Activated CD8-positive, alpha-beta T cell treated with anti-CD3 and anti-CD28 coated beads for 36 hours (primary cell): ENCODE measurements at places on chromosomes 6 and 20. TPM values are rescaled to one million over a fixed set of nuclear protein-coding genes. Genes with fewer than 3 reads are reported as not detected.

CST2 gene
- total RNA-seq: not detected

SNX21 gene
- 1.7 TPM for total RNA-seq

ADGB gene
- total RNA-seq: not detected

MICAL1 gene
- total RNA-seq: 17.7 TPM

HS3ST5 gene
- not detected for total RNA-seq

DNA sequence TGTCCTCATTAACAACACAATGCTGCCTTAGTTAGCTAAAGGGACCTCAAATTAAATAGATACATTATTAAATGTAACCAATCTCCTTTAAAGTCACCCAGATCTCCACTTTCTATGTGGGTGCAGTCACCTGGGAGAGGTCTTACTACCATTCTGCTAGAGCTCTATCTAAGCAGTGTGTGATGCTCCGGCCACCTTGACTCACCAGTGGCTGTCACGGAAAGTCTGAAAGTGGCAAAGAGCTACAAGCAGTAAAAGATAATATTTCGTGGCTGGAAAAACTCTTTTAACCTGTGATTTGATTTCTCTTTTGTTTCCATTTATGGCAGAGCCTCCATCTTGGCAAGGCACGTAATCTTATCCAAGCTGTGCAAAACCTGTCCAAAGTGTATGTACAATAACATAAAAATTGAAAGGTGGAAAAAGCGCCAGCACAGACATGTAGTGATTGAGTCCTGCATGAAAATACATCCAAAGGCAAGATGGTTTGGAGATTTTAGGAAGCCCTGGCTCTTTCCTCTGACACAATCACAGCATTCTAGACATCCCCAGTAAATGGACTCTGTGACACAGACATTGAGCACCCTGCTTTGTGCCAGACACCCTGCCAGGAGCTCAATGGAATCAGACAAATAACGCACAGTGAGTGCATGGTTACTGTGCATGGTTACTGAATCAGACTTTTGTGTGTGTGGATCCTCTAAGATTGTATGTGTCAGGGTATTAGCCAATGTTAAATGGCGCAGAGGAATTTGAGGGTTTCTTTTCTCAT lies 116.6 kb downstream of the ADAT2 start:
- H3K36me3 ChIP-seq: peaks cover 2% of the 10 kb centered on the region
- no peaks in the 10 kb centered on the region for H3K27me3 ChIP-seq
- peak; percentile 43 for DNase-seq
- no peak overlapping the region for H3K27ac ChIP-seq
- H3K4me1 ChIP-seq: peaks cover 9% of the 10 kb centered on the region

- H3K4me3 ChIP-seq: no peak overlapping the region
- no peak for DNase-seq
- peaks cover 3% of the 10 kb centered on the region for H3K36me3 ChIP-seq
- H3K4me1 ChIP-seq: peaks cover 17% of the 10 kb centered on the region
- H3K27ac ChIP-seq: no peak overlapping the region
- H3K27me3 ChIP-seq: peaks cover 2% of the 10 kb centered on the region
These were observed 2.3 kb upstream of the ZNF165 start for GRCh38 chr6:28078050-28078449.

TMEM170B gene
- total RNA-seq: 1.8 TPM

GRCh38 chr6:39419607-39420006 lies 97.1 kb upstream of the KCNK16 start:
- H3K4me1 ChIP-seq: no peaks in the 10 kb centered on the region
- H3K4me3 ChIP-seq: no peak overlapping the region
- no peak overlapping the region for H3K27ac ChIP-seq
- H3K27me3 ChIP-seq: no peaks in the 10 kb centered on the region
- H3K36me3 ChIP-seq: no peaks in the 10 kb centered on the region

EYA2 gene
- total RNA-seq: not detected

DNA sequence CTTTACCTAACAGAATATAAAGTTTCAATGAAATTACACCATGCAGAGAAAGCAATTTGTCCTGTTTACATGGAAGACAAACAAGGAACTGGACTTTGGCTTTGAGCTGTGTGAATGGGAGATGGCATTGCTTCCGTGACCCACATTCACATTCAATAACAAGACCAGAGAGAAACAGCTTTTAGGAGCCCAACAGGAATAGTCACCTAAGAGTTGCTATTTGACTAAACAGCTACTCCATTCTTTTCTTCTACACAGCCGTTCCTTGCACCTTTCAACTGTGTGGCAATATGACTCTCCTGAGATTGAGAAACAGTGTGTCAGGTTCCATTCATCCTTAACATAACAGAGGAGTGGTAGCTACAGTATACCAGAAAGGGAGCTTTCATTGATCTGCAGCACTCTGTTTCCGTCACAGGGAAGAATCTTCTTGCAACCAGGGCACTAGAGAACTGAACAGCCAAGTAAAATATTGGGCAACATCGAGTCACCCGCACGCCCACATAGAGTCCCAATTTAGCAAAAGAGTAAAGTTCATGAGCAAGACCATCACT lies 355.1 kb downstream of the HAO1 start:
- no peak for DNase-seq
- no peaks in the 10 kb centered on the region for H3K4me1 ChIP-seq
- no peak overlapping the region for H3K4me3 ChIP-seq

NKAPL gene
- not detected for total RNA-seq

COL12A1 gene
- 0.09 TPM for total RNA-seq

NFS1 gene
- 40.8 TPM for total RNA-seq

KIAA0408 gene
- total RNA-seq: 1.8 TPM

DNA sequence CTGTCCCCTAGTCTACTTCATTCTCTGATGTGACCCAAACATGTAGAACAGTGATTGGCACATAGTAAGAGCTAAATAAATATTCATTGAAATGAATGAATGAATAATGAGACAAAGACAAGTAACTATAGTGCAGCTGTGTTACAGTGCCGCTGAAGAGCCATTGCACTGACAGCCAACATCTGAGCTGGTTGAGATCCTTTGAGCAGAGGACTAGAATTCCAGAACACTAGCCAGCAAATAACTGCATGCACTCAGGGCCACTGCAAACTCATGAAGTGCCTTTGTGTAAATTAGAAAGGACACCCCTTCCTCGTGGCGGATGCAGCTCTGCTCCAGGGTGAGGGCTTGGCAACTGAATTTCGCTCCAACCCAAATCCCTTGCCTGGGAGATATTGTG lies 230.3 kb upstream of the CDYL start:
- H3K36me3 ChIP-seq: no peaks in the 10 kb centered on the region
- H3K4me1 ChIP-seq: no peaks in the 10 kb centered on the region
- H3K27me3 ChIP-seq: peaks cover 7% of the 10 kb centered on the region
- no peak for DNase-seq
- H3K4me3 ChIP-seq: no peak overlapping the region
- H3K27ac ChIP-seq: no peak overlapping the region

GRCh38 chr6:155157101-155157500 lies 106.7 kb upstream of the CLDN20 start:
- DNase-seq: no peak
- H3K4me3 ChIP-seq: no peak overlapping the region
- peaks cover 73% of the 10 kb centered on the region for H3K4me1 ChIP-seq
- H3K27me3 ChIP-seq: no peaks in the 10 kb centered on the region
- peak overlapping the region; percentile 16 for H3K27ac ChIP-seq

DNA sequence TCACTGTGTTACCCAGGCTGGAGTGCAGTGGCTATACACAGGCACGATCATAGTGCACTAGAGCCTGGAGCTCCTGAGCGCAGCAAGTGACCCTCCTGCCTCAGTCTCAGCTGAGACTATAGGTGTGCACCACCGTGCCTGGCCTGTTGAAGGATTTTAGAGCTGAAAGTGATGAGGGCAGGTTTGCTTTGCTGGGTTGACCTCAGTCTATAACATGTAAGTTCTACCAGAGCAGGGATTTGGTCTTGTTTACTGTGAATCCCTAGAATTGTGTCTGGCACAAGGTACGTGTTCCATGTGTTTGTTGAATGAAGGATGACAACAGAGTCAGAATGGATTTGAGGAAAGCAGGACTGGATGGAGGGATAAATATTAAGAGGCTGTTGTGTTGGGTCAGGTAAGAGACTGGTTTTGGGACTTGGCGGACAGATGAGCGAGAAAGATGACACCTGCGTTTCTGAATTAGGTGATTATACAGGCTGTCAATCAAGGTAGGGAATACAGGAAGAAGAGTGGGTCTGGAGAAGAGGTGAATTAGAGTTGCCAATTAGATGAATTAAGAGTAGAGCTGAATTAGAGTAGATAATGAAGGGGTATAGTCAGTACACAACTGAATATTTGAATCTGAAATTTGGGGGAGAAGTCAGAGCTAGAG lies 6.5 kb downstream of the ASXL1 start:
- H3K36me3 ChIP-seq: peaks cover 49% of the 10 kb centered on the region
- no peak for DNase-seq
- no peak overlapping the region for H3K4me3 ChIP-seq
- peak overlapping the region; percentile 40 for H3K27ac ChIP-seq
- H3K4me1 ChIP-seq: peaks cover 81% of the 10 kb centered on the region
- no peaks in the 10 kb centered on the region for H3K27me3 ChIP-seq

DNA sequence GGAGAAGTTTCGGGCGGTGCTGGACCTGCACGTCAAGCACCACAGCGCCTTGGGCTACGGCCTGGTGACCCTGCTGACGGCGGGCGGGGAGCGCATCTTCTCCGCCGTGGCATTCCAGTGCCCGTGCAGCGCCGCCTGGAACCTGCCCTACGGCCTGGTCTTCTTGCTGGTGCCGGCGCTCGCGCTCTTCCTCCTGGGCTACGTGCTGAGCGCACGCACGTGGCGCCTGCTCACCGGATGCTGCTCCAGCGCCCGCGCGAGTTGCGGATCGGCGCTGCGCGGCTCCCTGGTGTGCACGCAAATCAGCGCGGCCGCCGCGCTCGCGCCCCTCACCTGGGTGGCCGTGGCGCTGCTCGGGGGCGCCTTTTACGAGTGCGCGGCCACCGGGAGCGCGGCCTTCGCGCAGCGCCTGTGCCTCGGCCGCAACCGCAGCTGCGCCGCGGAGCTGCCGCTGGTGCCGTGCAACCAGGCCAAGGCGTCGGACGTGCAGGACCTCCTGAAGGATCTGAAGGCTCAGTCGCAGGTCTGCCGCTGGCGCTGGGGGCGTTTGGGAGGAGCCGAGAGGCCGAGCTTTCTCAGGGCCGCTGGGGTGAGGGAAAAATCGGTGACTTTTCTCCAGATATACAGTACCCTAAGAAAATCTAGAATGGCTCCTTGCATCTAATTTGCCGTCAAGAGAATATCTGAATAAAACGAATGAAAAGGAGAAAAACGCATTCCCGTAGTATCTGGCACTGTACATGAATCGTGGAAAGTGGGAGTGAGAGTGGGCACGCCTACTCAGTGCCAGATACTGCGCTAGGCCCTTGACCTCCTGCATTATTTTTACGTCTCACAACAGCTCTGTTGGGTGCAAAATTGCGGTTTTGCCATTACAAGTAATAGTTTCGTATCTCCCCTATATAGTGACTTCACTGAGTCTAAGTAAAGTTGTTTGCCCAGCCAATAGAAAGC lies 1.0 kb downstream of the CALHM6 start:
- peak overlapping the region; percentile 62 for H3K27ac ChIP-seq
- H3K4me3 ChIP-seq: peak overlapping the region; percentile 69
- peaks cover 18% of the 10 kb centered on the region for H3K4me1 ChIP-seq
- peak; percentile 72 for DNase-seq
- no peaks in the 10 kb centered on the region for H3K36me3 ChIP-seq
